Cardiac muscle cell (in vitro differentiated cells and primary cell): ENCODE measurements at places on chromosomes 3 and 15.
A peak's percentile ranks its signal among the peaks of the same experiment; 100 is the strongest.

- no peak for DNase-seq
- H3K27me3 ChIP-seq = no peaks in the 10 kb centered on the region
- H3K27ac ChIP-seq = no peak overlapping the region
- no peaks in the 10 kb centered on the region for H3K36me3 ChIP-seq
- H3K4me1 ChIP-seq = no peaks in the 10 kb centered on the region
Measured at GRCh38 chr3:191100516-191100915, 98.5 kb upstream of the OSTN start.

DNA sequence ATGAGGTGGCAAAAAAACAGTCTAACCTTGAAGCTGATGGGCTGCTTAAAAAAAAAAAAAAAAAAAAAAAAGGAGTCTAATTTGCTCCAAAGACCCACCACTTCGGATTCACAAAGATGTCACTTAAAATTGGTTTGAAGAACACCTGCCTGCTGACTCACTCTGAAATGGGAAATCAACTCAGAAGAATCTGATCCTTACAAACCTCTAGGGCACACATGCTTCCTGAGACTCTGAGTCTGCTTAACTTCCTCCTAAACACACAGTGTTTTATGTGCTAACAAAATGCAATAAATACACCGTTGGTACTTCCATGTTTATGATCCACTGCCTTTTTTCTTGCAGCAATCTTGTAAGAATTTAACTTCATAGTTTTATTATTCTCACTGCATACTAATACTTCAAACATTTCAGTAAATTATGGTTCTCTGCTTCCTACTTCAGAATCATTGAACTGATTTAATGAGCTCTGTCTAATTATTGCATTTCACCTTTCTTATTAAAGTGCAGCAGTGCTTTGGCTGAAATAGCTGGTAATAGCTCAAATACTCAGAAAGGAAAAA is 73.0 kb upstream of the FRMD4B start:
- no peaks in the 10 kb centered on the region for H3K27me3 ChIP-seq
- DNase-seq = no peak
- H3K36me3 ChIP-seq = no peaks in the 10 kb centered on the region
- H3K27ac ChIP-seq = no peak overlapping the region
- no peaks in the 10 kb centered on the region for H3K4me1 ChIP-seq

- H3K36me3 ChIP-seq = no peaks in the 10 kb centered on the region
- no peaks in the 10 kb centered on the region for H3K27me3 ChIP-seq
- peaks cover 28% of the 10 kb centered on the region for H3K4me1 ChIP-seq
Measured at GRCh38 chr15:33068511-33068990, 126.0 kb downstream of the FMN1 start.

GRCh38 chr15:49300856-49301255 is 122.2 kb upstream of the FGF7 start:
- H3K36me3 ChIP-seq = no peaks in the 10 kb centered on the region
- no peak overlapping the region for H3K27ac ChIP-seq
- no peak for DNase-seq
- no peaks in the 10 kb centered on the region for H3K4me1 ChIP-seq
- H3K27me3 ChIP-seq = no peaks in the 10 kb centered on the region
- no peak overlapping the region for H3K4me3 ChIP-seq

DNA sequence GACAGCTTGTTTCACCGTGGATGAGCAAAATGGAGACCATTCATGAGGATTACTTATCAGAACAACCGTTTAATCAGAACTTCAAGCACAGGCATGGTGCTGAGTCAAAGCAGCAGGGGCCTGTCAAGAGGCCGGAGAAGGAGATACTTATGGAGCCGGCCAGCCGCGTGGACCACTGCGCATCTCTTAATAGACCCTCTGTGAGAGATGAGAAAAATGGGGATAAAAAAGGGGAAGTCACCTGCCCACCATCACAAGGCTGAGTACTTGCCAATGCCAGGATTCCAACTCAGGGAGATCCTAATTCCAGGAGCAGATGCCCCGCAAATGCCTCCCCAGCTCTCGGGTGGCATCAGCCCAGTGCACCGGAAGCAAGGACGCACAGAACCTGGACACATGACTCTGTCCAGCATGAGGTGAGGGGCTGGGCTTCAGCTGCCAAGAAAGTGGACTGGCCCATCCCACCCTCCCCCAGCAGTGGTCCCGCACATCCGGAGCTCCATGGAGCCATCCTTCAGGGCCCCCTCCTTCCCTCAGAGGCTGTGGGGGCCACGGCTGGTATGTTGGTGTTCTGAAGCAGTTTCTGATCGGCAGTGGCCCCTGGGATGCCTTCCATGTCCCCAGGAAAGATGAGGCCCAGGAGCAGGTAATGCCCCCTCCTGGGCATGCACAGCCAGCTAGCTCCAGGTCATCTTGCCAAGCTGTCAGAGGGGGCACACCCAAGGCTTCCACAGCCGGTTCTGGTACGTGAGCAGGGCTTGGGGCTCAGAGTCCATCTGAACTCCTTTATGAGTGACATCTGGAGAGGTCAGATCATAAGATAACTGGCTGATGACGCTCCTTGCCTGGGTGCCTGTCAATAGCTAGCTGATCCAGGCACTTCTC is 143.8 kb downstream of the ATP10A start:
- no peaks in the 10 kb centered on the region for H3K36me3 ChIP-seq
- no peak overlapping the region for H3K4me3 ChIP-seq

- no peaks in the 10 kb centered on the region for H3K27me3 ChIP-seq
- peak overlapping the region; percentile 79 for H3K27ac ChIP-seq
- peaks cover 12% of the 10 kb centered on the region for H3K36me3 ChIP-seq
Measured at GRCh38 chr15:41908736-41909461, 15.0 kb upstream of the SPTBN5 start.
